AG04450 (cell line): ENCODE measurements at places on chromosomes 11 and 22.

DNA sequence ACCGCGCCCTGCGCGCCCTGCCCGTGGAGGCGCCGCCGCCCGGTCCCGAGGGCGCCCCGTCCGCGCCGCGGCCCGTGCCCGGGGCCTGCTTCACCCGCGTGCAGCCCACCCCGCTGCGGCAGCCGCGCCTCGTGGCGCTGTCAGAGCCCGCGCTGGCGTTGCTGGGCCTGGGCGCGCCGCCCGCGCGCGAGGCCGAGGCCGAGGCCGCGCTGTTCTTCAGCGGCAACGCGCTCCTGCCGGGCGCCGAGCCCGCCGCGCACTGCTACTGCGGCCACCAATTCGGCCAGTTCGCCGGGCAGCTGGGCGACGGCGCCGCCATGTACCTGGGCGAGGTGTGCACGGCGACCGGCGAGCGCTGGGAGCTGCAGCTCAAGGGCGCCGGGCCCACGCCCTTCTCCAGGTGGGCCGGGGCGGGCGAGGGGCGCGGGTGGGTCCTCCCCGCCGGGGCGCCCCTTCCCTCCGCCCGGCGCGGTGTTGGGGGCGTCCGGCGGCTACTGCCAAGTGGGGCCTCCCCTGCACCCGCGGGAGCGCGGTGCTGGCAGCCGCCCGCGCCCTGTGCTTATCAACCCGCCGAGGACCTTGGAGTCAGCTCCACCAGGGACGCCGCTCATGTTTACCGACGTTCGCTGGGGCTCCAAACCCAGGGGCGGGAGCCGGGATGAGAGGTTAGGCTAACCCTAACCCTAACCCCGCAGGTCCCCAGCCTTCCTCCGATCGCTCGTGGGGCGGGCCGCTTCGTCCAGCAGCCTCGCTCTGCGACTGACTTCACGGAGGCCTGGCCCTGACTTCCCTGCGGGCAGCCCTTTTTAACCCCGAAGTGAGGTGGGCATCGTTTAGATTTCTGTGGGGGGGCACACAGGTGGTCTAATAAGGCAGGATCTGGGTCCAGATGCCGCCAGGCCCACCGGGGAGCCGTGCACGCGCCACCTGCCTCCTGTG lies 649 bp downstream of the SELENOO start:
- no peak for DNase-seq

DNA sequence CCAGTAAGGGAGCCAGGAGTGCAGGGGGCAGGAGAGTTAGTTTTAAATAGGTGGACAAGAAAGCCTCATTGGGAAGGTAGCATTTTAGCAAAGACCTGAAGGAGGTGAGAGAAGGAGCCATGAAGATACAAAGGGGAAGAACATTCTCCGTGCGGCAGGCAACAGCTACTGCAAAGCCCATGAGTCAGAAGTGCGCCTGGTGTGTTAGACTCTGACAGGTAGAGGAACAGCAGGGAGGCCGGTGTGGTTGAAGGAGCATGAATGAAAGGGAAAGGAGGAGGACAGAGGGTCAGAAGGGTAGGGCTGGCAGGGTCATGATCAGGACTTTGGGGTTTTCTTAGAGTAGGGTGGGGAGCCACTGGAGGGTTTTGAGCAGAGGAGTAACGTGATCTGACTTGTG lies 34.5 kb upstream of the PAMR1 start:
- no peak for DNase-seq

DNA sequence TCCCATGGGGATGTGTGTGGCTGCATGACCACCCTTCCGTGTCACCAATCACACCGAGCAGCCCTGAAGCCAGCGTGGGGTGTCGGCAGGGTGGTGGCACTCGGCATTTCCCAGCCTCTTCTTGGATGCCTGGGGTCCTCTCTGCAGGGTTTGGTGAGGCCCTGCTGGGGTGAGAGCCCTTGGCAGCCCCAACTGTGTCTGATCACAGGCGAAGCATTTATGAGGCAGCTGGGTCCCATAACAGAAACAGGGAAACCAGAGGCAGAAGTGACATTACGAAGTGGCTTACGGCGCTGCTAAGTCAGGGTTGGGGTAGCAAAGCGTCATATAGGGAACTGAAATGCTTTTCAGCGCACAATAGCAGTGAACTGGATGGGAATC lies 92.3 kb upstream of the SEPTIN5 start:
- DNase-seq: no peak

DNA sequence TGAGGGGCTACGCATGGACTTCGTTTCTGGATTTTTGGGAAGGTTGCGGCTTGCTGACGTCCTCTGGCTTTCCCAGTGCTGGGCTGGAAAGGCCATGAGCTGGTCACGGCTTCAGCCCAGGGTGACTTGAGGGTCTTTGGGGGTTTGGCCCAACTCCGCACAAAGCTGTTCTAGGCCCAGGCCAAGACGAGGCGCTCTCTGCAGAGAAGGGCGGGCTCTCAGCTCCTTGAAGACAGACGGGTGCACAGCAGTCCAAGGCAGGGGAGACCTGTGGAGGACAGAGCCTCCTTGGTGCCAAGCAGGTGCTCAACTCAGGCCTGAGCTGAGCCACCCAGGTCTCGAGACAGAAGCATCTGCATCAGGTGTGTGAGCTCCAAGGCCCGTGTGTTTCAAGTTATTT lies 1003.7 kb downstream of the BRD1 start:
- no peak for DNase-seq

DNA sequence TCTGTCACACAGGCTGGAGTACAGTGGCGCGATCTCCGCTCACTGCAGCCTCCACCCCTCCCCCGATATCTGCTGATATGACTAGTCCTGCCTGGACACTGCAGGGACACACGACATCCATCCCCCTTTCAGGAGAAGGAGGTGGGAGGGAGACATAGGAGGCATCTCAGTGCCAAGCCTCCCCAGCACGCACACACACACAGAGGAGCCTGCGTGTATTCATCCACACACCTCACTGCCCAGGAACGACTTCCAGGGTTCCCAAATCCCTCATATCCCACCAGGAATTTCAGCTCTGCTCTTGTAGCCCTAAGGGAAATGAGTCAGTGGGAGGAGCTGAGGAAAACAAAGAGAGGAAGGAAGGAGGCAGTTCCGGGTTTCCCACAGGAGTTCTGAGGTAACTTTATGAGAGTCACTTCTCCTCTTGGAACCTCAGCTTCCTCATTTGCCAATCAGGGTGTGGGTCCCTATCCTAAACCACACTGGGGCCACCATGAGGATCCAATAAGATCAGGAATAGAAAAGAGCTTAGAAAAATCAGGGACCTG lies 37.2 kb upstream of the ACER3 start:
- no peak for DNase-seq

DNA sequence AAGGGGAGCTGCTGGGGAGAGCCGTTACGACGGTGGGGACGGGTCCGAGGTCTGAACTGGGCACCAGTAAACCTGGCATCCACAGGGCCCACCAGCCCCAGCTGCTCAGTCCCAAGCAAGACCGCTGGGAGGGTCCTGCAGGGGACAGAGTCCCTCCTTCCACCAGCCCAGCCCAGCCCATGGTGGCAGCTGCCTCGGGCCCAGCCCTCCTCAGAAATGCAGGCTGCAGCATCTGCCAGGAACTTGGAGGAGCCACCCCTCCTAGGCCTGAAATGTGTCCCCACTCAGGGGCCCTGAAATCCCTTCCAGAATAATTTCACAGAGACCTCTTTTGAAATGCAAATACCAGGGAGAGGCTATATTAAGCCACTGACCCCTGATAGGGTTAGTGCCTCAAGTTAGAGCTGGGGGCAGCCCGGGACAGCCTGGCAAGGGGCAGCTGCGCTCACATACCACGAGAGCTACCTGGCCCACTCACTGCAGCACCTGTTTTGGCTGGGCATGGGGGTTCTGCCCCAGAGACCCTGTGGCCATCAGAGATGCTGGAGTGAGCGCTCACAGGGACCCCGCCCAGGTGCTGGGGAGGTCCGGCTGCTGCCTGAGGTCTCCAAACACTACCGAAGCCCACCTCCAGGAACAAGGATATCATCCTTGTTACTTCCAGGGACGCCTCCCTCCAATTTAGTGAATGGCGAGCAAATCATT lies 53.1 kb downstream of the CELSR1 start:
- DNase-seq: no peak

- DNase-seq: no peak
Measured at GRCh38 chr11:36346562-36347383, 50.7 kb downstream of the PRR5L start.

DNA sequence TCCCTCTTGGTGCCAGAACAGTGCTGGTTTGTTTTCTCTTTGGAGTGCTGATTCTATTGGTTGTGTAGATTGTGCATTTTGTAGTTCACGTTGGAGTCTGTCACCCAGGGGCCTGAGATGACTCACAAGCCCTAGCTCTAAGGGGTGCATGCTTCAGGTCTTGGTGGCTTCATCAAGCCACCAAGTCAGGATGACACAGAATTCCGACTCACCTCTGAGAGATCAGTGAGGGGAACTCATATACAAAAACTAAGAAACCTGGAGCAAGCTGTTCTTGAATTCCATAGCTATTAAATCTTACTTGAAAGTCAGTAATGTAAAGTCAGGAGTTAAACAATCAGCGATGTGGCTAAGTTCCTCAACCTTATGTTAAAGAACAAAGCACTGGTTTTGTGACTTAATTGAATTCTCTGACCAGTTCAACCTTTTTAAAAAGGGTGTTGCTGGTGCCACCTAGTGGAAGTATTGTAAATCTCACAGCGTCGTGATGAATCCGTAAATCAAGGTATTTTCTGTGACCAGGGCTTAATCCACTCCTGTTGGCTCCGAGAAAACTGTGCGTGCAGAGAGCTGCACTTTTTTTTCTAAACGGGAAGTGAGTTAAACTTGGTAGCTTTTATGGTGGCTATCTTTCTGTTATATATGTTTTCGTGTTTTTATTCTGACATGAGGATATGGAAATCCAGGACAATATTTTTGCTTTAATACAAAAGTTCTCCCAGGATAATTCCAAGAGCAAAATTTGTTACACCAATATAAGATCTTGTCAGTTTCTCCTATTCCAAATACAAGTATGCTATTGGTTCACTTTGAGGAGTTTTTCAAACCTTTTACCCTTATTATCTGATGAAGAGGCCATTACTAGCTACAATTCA lies 14.6 kb downstream of the MMP13 start:
- DNase-seq: peak; percentile 29

DNA sequence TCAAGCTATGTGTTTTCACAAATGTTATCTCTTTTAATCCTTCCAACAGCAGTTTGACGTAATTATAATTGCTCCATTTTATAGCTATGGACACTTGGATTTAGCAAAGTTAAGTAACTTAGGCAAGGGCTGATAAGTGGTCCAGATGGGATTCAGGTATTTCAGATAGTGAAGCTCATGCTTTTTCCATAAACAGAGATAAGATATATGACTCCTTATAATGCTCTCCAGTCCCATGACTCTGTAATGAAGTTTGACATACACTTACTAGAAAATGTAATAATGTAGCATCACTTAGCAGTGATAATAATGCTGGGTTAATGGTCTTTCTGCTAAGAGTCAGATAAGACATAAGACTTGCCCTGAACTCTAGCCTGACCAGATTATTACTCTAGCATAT lies 892.1 kb downstream of the LRRC4C start:
- DNase-seq: no peak

GRCh38 chr11:118914178-118914918 lies 11.4 kb downstream of the BCL9L start:
- no peak for DNase-seq

GRCh38 chr11:7016011-7016410 lies 4.1 kb downstream of the ZNF214 start:
- no peak for DNase-seq

DNA sequence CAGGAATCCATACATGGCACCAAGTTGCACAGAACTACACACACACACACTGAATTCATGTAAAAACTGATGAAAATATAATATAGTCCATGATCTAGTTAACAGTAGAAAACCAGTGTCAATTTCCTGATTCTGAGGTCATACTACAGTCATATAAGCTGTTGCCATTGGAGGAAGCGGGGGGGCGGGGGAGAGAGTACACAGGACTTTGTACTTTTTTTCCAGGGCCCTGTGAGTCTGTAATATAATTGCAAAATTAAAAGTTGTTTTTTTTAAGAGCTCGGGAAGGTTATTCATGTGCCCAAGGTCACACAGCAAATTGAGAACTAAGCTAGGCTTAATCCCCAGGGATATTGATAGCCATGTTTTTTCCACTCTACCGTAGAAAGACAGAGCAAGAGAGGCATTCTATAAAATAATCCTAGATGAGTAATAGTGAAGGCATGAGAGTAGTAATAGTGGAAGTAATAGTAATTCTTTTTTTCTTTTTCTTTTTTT lies 312.3 kb downstream of the MN1 start:
- no peak for DNase-seq

DNA sequence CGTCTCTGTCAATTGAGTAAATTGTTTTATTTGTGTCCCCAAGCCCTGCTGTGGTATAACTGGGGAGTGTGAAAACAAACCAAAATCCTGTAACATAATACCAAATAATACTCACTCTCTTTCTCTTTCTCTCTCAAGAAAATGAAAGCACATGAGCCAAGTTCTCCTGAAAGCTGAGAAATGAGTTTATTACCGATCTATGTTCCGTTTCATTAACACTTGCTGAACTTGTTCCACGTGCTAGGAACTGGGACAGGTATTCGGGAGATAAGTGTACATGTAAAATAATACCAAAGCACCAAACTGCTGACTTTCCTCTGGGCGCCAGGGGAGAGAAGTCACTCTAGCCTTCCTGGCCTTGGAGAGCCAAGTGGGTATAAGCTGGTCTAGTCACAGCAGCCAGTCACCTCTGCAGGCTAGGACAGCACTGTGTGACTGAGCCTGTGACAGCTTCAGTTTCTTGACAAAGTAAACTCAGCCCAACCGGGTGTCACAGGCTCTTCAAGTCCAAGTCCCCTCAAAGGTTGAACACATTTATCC lies 23.1 kb downstream of the CD6 start:
- no peak for DNase-seq

DNA sequence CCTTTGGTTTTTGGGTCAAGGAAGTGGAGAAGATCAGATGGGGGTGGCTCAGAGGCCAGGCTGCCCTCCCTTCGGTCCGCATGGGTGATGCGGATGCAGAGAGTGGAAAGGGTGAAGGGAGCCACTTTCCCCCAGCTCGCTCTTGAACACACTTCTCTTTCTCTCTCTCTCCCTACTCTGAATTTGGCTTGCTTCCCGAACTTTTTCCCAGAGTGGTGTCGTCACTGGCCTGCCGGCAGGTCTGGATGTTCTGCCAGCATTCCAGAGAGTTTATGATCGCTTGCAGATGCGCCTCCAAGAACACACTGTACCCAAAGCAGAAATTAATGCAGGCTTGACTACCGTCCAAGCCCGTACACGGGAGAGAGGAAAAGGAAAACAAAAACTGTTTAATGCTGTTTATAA lies 103.2 kb downstream of the ZBTB16 start:
- DNase-seq: peak; percentile 88

- DNase-seq: no peak
Measured at GRCh38 chr11:64096835-64097234, 61.1 kb downstream of the FLRT1 start.

DNA sequence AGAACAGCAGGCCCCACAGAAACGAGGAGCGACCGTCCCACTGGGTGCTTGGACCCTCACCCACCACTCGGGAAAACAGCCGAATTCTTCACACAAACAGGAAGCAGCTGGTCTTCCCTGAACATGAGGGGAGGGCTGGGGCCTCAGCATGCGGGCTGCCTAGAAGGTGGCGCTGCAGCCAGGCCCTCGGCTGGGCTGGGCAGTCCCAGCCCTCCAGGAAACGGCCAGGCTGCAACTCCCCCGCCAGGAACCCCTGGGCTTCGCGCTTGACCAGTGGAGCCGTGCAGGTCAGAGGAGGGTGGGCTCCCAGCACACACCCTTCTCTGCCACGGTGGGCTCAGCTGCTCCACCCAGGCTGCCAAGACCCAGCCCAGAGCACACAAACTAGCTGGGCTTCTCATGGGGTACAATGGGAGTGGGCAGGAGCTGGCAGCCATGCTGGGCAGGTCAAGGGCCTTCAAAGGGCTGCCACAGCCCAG lies 29.6 kb downstream of the IGF2 start:
- no peak for DNase-seq

- DNase-seq: no peak
Measured at GRCh38 chr11:32396331-32396730, 39.0 kb downstream of the WT1 start.
